Breast epithelium (tissue), 4 donors: ENCODE measurements at places on chromosomes 7 and 10.

DNA sequence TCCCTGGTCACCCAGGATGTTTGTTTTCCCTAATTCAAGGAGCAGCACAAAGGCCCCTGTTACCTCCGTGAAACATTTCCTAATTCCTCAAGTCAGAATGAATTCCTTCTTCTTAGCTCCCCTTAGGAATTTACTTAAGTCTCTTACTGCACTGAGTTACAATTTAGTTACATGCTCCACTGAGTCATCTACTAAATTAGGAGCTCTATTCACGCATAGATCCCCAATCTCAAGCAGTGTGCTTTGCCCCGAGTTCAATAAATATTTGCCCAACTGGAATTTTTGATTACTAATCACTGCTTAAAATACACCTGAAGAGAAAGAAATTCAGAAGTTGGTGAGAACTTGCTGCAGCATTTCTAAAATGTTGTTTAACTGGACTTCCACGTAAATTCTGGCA, 329.4 kb upstream of the MYO3A start:
- DNase-seq = no peak

- DNase-seq = no peak
These were observed 2.4 kb downstream of the ALOX5 start for GRCh38 chr10:45376371-45376801.

GRCh38 chr10:101536800-101537199, 51.3 kb downstream of the POLL start:
- no peak for DNase-seq

GRCh38 chr7:131600085-131600881, 43.9 kb upstream of the PODXL start:
- no peak for DNase-seq

GRCh38 chr7:38367301-38367890, 94.0 kb upstream of the TARP start:
- no peak for DNase-seq

DNA sequence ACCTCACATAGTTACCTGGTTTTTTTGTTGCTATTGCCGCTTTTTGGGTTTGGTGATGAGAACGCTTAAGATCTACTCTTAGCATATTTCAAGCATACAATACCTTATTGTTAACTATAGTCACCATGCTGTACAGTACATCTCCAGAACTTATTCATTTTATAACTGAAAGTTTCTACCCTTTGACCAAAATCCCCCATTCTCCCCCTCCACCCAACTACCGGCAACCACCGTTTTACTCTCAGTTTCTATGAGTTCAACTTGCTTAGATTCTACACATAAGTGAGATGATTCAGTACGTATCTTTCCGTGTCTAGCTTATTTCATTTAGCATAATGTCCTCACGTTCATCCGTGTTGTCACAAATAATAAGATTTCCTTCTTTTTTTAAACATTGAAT, 86.7 kb upstream of the IL6 start:
- DNase-seq = no peak

GRCh38 chr10:3853547-3854303, 68.7 kb upstream of the KLF6 start:
- DNase-seq = peak; percentile 60

- DNase-seq = no peak
These were observed 14.3 kb downstream of the LCOR start for GRCh38 chr10:96846395-96846794.
